Aorta (tissue), 5 donors: ENCODE measurements at places on chromosomes 6 and 20. TPM values are rescaled to one million over a fixed set of nuclear protein-coding genes. Genes with fewer than 3 reads are reported as not detected.

Gene LY6G6F
- total RNA-seq, result not detected

Gene NELFE
- total RNA-seq, result 42.2 TPM

Gene OR2H2
- not detected for total RNA-seq

Gene TUBB
- 324 TPM for total RNA-seq

Gene ATRN
- total RNA-seq, result 33.4 TPM

Gene PCSK2
- total RNA-seq, result not detected

Gene CRISP3
- total RNA-seq, result not detected
